Activated T-helper 1 cell treated with anti-CD3 and anti-CD28 coated beads, Interleukin-2, amount 50 U/mL, for 16 hours (primary cell): ENCODE measurements at places on chromosomes 3 and 15.

GRCh38 chr3:68057637-68058320 lies 403.4 kb upstream of the SUCLG2 start:
- peak; percentile 9 for DNase-seq

DNA sequence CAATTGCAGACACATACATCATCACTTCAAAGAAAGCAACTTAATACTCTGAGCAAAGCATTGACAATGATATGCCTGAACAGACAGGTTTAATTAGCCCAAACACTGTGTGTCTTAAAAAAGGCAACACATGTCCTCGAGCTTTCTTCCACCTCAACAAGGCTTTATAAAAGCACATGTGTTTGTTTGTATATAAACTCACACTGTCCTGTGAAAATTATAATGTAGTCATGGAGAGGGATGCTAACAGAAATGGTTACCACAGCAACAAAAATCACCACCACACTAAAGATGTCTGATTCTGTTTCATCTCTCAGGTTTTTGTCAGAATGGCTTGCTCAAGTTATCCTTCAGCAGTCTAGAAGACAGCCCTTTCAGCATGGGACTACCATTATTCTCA lies 314.7 kb downstream of the MAGI1 start:
- DNase-seq = no peak

DNA sequence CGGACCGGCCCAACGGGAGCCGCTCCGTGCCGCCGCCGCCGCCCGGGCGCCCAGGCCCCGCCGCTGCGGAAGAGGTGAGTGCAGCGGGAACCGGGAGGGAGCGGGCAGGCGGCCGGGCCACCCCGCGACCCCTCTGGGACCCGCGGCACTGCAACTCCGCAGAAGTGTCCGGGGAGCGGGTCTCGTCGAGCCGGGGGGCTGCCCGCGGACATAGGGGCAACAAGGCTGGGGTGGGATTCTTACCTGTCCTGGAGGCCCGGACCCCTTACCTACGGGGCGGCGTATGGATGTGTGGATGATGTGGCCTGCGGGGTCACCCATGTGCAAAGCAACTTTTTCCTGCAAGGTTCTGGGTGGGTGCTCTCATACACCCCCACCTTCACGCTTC lies 361 bp downstream of the SEMA3F start:
- no peak for DNase-seq

- DNase-seq = no peak
Observed at GRCh38 chr3:71001303-71001830, 582.2 kb downstream of the FOXP1 start.

- no peak for DNase-seq
Observed at GRCh38 chr3:52227766-52228165, 2.3 kb upstream of the TLR9 start.

DNA sequence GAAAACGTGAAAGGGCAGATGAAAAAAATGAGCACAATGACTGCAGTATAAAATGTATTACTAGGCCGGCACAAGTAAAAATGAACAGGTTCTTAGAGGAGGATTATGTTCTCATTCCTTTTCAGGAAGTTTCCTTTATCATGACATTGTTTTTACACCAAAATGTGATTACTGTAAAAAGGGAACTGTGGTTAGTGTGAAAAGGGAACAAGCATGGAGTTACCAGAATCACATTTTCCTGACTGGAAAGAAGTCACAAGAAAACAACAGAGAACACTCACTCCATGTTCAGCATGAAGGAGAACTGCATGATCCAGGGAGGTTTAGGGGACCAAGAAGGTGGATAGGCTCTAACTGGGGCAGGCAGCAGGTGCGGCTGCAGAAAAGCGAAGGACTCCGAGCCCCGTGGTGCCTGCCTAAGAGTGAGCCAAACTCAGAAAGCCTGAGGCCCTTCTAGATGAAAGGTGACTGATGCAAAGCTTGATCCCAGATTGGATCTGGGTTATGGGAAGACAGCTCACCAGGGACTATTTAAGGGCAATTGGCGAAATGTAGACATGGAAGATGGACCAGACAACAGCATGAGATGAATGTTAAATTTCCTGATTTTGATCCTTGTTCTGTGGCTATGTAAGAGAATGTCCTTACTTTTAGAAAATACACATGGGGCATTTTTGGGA lies 77.3 kb downstream of the CCR1 start:
- DNase-seq = no peak

GRCh38 chr3:133675631-133676335 lies 14.0 kb upstream of the TOPBP1 start:
- DNase-seq = no peak

GRCh38 chr3:178707311-178708031 lies 171.2 kb downstream of the KCNMB2 start:
- no peak for DNase-seq

- no peak for DNase-seq
Observed at GRCh38 chr15:100457201-100457600, 71.5 kb downstream of the CERS3 start.

DNA sequence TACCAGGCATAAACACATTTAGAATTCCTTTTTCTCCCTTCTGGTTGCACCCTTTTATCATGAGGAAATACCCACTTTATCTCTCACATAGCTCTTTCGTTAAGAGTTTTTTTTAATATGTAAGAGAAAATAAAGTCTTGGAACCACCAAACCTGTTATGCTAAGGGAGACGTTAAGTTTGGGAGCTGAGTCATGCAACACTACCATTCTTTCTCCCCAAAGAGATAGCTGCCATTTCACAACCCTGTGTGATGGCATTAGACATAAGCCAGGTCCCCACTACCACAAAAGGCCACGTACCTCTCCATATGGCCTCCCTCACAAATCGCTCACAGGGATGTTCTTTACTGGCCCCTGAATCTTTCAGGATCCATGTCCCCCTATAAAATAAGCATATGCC lies 7.6 kb upstream of the NIPA1 start:
- DNase-seq = no peak

- no peak for DNase-seq
Observed at GRCh38 chr15:80461356-80462095, 57.3 kb downstream of the ARNT2 start.
